Right lung (tissue), 10 donors: ENCODE measurements at places on chromosomes 1 and 21. TPM values are rescaled to one million over a fixed set of nuclear protein-coding genes. Genes with fewer than 3 reads are reported as not detected.

DNA sequence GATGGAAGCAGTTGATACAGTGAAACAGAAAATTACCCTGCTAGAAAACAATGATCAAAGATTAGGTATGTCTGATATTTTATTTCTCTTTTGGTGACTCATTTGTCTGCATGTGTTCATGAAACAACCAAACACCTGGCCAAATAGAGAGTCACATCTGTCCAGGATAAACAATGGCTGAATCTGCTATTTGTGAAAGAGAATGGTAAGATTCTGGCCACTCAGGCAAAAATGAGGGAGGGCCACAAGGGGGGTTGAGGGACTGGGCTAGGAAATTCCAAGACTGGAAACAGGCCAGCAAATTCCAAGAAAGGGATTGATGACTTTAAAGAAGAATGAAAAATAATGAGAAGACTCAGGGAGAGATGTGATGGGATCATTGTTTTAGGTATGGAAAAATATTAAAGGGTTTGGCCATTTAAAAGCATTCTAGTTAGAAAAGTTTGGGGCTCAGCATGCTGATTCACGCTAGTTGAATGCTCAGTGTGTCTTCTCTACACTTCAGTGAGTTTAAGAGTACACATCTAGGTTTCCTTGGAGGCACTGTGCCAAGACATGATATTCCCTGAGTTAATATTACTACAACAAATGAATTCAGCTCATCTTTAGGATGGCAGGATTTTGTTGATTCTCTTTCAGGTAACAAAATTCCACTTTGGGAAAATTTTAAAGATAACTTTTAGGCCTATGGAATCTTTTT lies 44.9 kb downstream of the TRAF5 start:
- DNase-seq, result no peak

GRCh38 chr1:230308821-230309220 lies 117.3 kb downstream of the PGBD5 start:
- DNase-seq, result no peak

GRCh38 chr1:244209955-244210354 lies 158.9 kb downstream of the ZBTB18 start:
- no peak for DNase-seq

- no peak for DNase-seq
These were observed 36.7 kb upstream of the RAP1A start for GRCh38 chr1:111582644-111583618.

SELE gene
- 0.24 TPM for polyA plus RNA-seq

DNA sequence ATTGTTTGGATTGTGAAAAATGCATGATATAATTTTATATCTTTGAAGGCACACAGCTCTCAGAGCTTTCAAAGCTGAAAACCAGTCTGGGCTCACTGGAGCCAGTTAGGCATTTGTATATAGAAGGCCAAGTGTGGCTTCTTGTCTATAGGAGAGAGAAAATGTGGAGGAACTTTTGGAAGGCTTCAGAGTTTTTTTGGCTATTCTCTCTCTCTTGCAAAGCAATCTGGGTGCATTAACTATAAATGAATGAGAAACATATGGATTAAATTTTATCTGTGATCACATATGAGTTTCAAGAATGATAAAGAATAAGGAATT lies 216.7 kb upstream of the HOOK1 start:
- no peak for DNase-seq

GRCh38 chr1:17674726-17675500 lies 80.2 kb upstream of the ACTL8 start:
- DNase-seq, result no peak

GRCh38 chr1:200670242-200671118 lies 773 bp upstream of the DDX59 start:
- DNase-seq, result no peak

DNA sequence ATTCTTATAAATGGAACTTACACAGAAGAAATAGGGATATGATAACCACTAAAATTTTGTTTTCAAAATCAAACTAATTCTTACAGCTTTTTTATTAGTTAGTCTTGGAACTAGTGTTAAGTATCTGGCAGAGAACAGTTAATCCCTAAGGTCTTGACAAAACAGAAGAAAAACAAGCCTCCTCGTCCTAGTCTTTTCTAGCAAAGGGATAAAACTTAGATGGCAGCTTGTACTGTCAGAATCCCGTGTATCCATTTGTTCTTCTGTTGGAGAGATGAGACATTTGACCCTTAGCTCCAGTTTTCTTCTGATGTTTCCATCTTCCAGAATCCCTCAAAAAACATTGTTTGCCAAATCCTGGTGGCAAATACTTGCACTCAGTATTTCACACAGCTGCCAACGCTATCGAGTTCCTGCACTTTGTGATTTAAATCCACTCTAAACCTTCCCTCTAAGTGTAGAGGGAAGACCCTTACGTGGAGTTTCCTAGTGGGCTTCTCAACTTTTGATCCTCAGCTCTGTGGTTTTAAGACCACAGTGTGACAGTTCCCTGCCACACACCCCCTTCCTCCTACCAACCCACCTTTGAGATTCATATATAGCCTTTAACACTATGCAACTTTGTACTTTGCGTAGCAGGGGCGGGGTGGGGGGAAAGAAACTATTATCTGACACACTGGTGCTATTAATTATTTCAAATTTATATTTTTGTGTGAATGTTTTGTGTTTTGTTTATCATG lies 42.3 kb upstream of the LAMC2 start:
- DNase-seq, result no peak

DNA sequence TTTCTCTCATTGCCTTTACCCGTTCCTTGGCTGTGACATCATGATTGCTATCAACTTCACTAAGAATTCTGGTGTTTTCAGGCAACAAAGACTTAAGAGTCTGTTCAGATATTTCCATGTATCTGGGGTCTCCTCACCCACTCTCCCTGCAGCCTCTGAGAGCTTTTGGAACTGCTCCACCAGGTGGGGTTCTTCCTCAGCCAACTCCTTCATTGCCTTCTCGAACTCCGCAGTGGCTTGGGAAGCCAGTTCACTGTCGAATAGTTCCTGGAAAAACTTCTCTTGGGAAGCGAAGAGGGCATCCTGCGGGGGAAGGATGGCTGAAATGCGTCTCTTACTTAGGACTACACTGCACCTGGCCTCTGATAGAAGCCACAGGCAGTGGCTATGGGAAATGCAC lies 2.1 kb downstream of the PEX19 start:
- DNase-seq, result no peak

- DNase-seq, result no peak
These were observed 1.9 kb downstream of the PSMG1 start for GRCh38 chr21:39181205-39181818.

GRCh38 chr1:205236951-205237475 lies 9.3 kb downstream of the TMCC2 start:
- DNase-seq, result no peak

GRCh38 chr21:45886610-45887026 lies 95.0 kb upstream of the COL6A1 start:
- no peak for DNase-seq

DNA sequence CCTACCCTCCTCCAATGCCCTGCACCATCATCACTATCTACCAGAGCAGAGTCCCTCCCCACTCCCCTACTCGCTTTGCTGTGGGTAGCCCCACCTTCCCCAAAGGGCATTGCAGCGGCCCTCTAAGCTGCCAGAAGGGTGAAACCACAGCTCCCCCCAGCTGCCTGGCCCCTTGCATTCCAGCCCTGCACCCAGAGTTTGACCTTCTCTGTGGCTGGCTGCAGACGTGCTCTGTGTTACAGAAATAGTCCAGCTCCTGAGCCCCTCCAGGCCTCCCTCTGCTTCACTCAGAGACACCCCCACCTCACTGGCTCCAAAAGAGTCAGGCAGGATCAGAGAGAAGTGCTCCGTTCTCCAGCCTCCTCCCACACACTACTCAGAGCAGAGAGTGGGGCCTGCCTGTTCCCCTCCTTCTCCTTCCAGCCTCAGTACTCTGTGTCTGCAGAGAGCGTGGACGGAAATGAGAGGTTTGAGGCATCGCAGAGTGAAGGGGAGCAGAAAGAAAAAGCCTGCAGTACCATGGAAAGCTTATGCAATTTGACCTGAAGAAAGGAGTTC lies 63.2 kb downstream of the PLEKHA6 start:
- no peak for DNase-seq

DNA sequence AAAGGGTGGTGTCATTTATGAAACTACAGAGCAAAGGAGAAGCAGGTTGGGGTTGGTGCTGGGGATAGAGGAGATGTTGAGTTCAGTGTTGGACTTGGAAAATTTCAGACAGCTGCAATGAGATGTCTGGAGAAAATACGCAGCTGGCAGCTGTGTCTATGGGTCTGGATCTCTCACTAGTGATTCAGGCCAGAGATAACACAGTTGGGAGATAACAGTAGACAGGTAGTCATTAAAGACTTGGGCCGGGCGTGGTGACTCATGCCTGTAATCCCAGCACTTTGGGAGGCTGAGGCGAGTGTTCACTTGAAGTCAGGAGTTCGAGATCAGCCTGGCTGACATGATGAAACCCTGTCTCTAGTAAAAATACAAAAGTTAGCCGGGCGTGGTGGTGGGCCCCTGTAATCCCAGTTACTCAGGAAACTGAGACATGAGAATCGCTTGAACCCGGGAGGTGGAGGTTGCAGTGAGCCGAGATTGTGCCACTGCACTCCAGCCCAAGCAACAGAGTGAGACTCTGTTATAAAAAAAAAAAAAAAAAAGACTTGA lies 2.5 kb upstream of the TFAP2E start:
- DNase-seq, result no peak
